ENCODE measurements at places on chromosomes 1 and 21. TPM values are rescaled to one million over a fixed set of nuclear protein-coding genes. Genes with fewer than 3 reads are reported as not detected.

- no peak for DNase-seq
Measured at GRCh38 chr1:62428351-62428750, 8.5 kb upstream of the USP1 start.

- no peak for DNase-seq
Measured at GRCh38 chr1:182754087-182754486, 35.5 kb upstream of the NPL start.

The FLG gene
- total RNA-seq = not detected

The TLCD4 gene
- total RNA-seq = 5.4 TPM

GRCh38 chr1:52970149-52970548 lies 43.1 kb downstream of the SCP2 start:
- no peak for DNase-seq

GRCh38 chr1:26459573-26460031 lies 12.6 kb upstream of the HMGN2 start:
- no peak for DNase-seq

GRCh38 chr1:89971600-89971999 lies 23.3 kb upstream of the ZNF326 start:
- DNase-seq = no peak

GRCh38 chr1:227777646-227778045 lies 37.8 kb upstream of the PRSS38 start:
- no peak for DNase-seq

DNA sequence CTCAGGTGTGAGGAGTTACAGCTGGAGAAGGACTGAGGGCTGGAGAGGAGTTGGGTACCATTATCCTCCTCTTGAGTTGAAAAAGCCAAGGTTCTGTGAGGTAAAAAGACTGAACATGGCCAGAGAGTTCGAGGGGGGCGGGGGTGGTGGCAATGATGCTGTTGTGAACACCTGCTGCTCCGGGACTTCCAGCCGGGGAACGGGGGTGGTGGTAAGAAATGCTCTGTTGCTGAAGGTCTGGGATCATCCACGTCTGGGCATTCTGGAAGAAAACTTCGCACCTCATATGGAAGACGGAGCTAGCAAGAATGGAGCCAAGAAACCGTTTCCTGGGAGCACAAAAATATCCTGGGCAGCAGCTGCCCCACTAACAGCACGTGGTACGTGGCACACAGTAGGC lies 20.1 kb upstream of the ALPL start:
- no peak for DNase-seq

GRCh38 chr1:204261746-204262505 lies 48.1 kb upstream of the GOLT1A start:
- DNase-seq = no peak

The DMRTA2 gene
- total RNA-seq = not detected

DNA sequence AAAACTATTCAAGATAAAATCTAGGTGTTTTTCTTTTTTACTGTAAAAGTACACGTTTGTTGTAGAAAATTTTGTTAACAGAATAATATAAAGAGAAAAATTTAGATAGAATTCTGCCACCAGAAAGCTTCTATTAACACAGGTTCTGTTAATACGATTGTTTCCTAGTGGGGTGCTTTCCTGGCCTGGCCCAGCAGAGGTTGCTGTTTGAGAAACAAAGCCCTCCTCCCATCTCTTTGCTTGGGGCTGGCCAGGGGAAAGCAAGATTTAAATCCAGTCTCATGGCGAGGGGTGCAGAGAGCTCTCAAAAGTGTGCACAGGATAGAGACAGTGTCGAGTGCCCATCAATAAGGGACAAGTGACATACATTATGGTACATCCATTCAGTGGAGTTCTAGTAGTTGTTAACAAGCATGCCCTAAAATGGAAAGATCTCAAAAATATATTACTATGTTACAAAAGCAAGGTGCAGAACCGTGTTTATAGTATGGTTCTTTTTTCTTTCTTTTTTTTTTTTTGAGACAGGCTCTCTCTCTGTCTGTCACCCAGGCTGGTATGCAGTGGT lies 14.6 kb upstream of the ACBD3 start:
- no peak for DNase-seq

DNA sequence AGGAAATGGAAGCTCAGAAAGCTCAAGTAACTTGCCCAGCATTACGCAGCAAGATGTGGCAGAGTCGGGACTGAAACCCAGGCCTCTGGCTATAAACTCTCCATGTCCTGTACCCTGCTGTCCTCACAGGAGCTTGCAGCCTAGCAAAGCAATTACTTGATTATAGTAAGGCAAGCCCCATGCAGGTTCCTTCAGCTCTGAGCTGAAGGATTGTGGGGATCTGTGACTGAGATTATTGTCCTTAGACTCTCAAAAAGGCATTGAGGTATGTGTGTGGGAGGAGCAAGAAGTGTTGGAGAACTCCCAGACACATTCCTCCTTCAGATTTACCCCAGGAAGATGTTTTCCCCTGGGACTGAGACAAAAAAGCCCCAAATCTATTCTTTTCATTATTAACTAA lies 124.0 kb upstream of the SPATA6 start:
- no peak for DNase-seq

DNA sequence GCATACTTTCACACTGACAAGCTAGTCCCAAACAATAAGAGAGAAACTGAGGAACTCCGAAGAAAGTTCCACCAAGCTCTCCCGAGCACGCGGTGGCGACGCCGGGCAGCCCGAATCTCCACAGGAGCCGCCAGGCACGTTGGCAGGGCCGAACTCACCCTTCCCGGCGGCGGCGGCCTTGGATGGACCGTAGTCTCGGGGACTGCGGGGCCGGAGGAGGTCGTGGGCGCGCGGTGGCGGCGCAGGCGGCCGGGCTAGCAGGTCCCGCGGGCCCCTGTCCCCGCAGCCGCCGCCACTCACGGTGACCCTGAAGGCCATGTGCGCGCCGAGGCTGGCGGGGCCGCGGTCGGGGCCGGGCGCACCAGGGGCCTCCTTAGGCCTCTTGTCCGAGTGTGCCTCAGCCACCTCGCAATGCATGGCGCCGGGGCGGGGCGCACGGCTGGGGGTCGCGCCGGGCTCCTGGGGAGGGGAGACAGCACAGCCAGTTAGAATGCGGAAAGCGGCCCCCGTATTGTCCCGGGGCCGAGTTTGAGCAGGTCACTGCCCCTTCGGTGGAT lies 1.2 kb downstream of the GLIS1 start:
- DNase-seq = no peak

- no peak for DNase-seq
Measured at GRCh38 chr1:116111524-116112021, 374 bp downstream of the MAB21L3 start.

The LCE2C gene
- total RNA-seq = not detected

GRCh38 chr1:202725526-202725925 lies 15.3 kb upstream of the SYT2 start:
- DNase-seq = no peak

GRCh38 chr1:59318271-59318860 lies 21.5 kb downstream of the FGGY start:
- no peak for DNase-seq

The SPATA46 gene
- total RNA-seq = not detected

GRCh38 chr1:33719771-33720670 lies 143.9 kb upstream of the HMGB4 start:
- no peak for DNase-seq

The JAM2 gene
- 0.12 TPM for total RNA-seq

GRCh38 chr1:228464487-228464983 lies 22.6 kb upstream of the RNF187 start:
- no peak for DNase-seq

The TMEM82 gene
- not detected for total RNA-seq

GRCh38 chr1:245319094-245319493 lies 164.3 kb downstream of the KIF26B start:
- no peak for DNase-seq
